ENCODE measurements at places on chromosomes 4 and X.

- no peak for DNase-seq
Measured at GRCh38 chrX:29376584-29376983, 789.3 kb downstream of the IL1RAPL1 start.

DNA sequence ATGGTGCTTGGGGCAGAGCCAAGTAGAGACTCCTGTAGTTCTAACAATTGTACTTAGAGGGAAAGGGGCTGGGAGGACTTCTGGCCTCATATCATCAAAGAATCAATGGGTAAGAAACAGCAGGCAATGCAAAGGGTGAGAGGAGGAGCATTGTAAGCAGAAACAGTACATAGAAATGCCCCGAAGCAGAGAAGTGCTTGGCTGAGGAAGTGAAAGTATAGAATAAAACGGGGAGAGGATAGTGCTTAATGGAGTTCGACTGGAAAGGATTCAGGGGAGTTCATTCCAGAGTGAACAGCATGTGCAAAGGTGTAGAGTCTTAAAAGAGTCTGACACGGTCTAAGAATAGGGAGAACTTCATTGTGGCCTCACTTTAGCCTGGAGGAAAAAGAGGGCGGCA lies 103.0 kb downstream of the SYNPO2 start:
- DNase-seq: no peak

DNA sequence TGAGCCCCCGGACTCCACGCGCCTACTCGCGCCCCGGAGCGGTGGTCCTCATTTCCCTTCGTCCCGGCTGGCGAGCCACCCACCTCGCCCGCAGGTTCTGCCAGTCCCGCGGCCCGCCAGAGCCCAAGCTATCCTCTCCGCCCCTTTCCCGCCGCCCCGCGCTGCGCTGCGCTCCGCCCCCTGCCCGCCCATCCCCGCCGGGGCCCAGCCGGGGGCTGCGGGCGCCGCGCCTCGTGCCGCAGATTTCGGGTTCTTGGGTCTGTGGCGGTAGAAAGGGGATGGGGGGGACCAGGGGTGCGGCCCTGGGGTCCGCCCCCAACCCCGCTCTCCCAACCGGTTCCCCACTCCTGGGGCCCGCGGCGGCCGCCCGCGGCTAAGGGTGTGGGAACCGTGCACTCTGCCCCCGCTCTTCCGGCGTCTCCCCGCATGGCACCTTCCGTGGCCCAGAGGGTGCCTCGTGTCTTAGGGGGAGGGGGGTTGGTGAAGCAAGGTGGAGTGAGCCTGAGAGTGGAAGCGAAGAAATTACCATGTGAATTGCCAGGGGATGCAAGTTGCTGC lies 650.8 kb upstream of the DIPK2B start:
- DNase-seq: peak; percentile 68

- no peak for DNase-seq
Measured at GRCh38 chr4:166662266-166662843, 571.9 kb downstream of the SPOCK3 start.

GRCh38 chrX:118215346-118215745 lies 98.7 kb upstream of the KLHL13 start:
- DNase-seq: no peak

GRCh38 chr4:84887824-84888223 lies 78.7 kb downstream of the WDFY3 start:
- DNase-seq: no peak

GRCh38 chr4:20474119-20474518 lies 222.4 kb downstream of the SLIT2 start:
- DNase-seq: no peak

DNA sequence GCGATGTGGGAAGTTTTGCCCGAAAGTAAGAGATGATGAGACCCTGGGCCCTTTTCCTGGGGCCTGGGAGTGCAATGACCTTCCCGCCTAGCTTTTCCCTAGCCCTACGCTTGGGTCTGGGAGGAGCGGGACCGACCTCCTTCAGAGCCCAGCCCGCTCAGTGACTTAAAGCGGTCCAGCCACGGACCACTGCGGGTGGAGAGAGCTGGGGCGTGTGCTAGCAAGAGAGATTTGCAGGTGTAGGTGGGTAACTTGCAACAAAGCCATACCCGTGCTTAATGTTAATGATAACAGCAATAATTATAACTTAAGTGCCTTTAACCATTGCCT lies 503 bp upstream of the PDE5A start:
- DNase-seq: no peak

DNA sequence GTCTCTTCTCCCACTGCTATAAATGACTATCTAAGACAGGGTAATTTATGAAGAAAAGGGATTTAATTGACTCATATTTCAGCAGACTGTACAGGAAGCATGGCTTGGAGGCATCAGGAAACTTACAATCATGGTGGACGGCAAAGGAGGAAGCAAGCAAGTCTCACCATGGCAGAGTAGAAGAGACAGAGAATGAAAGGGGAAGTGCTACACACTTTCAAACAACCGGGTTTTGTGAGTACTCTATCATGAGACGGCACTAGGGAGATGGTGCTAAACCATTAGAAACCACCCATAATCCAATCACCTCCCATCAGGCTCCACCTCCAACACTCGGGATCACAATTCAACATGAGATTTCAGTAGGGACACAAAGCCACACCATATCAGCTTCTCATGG lies 11.1 kb downstream of the UBE2NL start:
- DNase-seq: no peak

DNA sequence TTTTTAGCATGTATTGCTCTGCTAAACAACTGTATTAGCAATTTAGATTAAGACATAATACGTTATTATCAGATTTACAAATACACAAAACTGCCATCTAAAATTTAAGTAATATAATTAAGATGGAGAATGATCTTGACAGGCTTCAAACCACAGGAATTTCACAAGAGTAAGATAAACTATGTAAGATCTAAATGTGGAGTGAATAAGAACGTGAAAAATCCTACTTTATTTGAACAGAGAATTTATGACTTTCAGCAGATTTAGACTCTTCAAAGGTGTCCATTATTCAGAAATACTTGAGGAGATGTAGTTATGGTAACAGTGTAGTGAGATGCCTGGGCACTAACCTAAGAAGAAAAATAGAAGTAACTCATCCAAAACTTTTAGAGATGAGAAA lies 73.2 kb downstream of the SLC4A4 start:
- no peak for DNase-seq

GRCh38 chr4:79030973-79031372 lies 91.7 kb upstream of the PAQR3 start:
- DNase-seq: no peak

DNA sequence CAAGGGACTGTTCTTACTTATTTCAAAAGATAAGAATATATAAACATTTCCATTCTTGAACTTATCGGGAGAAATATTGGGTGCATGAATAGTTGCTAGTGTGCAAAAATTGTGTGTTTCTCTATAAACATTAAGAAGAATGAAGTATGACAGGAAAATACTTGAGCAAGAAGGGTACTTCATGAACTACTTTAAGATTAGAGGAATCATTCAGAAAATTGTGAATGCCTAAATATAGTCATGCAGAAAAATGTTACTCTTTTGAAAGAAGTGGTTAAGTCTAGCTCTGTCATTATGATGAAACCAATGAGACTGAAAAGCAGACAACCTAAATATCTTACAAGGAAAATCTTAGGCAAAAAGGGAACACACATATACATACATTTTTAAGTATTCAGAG lies 207.8 kb upstream of the PCDH18 start:
- DNase-seq: no peak
